ENCODE measurements at places on chromosomes 12 and 14. TPM values are rescaled to one million over a fixed set of nuclear protein-coding genes. Genes with fewer than 3 reads are reported as not detected.

Gene KIF26A
- total RNA-seq, result not detected

Gene SALL2
- 3.3 TPM for total RNA-seq

Gene PRB2
- not detected for total RNA-seq

Gene CLEC1B
- total RNA-seq, result not detected

Gene C12orf43
- total RNA-seq, result 11.8 TPM

Gene KRT82
- not detected for total RNA-seq

Gene ESRRB
- total RNA-seq, result under 0.01 TPM

Gene POLE2
- 4.4 TPM for total RNA-seq

Gene AJUBA
- 74.9 TPM for total RNA-seq

DNA sequence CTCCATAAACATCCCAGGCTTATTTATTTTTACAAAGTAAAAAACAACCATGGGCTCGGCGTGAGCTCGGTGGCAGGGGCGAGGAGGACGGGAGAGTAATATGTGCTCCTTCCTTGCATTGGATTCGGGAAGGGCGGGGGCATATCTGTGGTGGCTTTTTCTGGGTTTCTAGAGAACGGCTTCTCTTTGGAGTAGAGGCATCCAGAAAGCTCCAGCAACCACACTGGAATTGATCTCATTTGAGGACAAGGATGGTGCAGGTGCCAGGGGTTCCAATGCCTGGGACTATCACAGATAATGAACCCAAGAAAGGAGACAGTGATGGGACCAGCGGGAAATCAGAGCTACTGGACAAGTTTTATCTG is 18.9 kb downstream of the ADGRD1 start:
- DNase-seq, result no peak

- DNase-seq, result peak; percentile 88
Measured at GRCh38 chr14:23113431-23114119, 5.5 kb downstream of the CEBPE start.

- DNase-seq, result no peak
Measured at GRCh38 chr12:2895511-2895910, 4.8 kb downstream of the TULP3 start.

DNA sequence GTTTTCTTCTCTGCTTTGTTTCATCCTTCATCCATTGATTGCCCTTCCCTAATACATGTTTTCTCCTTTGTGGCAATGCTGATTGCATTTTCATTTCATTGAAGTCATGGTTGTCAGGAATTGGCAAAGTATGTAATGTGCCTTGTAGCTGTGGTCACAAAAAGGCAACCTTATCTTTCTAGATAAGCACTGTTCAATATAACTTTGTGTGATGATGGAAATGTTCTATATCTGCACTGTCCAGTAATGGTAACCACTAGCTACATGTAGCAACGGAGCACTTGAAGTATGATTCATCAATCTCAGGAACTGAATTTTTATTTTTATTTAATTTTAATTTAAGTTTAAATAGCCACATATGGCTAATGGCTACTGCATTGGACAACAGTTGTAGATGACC is 79.8 kb downstream of the PCNX1 start:
- peak; percentile 36 for DNase-seq

GRCh38 chr14:76955575-76956315 is 72.8 kb downstream of the IRF2BPL start:
- DNase-seq, result peak; percentile 93

DNA sequence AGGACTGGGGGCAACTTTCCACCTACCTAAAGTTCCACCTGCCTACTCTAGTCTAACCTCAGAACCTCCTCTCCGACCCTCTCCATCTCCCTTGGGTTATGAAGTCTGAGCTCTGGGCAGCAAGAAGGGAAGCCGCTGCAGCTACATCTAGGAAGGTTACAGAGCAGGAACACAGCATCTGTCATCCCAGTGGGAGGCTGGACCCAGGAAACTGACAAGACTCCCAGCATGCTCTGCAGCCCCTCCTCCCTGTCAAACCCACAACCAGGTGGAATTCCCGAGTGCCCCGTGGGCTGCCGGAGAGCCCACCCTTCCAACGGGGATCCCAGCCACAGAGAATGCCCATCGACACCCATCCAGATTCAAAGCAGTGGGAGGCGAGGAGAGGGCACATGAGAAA is 2.1 kb downstream of the TESC start:
- DNase-seq, result peak; percentile 79

DNA sequence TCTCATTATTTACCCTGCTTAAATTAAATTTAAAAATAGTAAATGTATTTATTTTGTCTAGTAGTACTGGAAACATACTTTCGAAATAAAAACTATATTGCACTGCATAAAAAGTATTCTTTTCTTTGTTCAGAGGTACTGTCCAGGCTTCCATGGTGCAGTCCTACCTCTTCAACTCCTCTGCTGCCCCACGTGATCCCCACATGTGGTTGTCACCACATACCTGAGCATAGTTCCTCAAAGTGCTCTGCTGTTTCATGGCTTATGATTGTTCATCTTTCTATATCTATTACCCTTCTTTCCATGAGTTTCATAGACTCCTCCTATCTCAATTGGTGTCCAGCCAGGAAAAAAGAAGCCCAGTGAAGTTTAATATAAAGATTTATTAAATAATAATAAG is 317.5 kb upstream of the OR4E1 start:
- DNase-seq, result no peak

- DNase-seq, result peak; percentile 49
Measured at GRCh38 chr12:47068539-47068938, 10.9 kb upstream of the PCED1B start.

DNA sequence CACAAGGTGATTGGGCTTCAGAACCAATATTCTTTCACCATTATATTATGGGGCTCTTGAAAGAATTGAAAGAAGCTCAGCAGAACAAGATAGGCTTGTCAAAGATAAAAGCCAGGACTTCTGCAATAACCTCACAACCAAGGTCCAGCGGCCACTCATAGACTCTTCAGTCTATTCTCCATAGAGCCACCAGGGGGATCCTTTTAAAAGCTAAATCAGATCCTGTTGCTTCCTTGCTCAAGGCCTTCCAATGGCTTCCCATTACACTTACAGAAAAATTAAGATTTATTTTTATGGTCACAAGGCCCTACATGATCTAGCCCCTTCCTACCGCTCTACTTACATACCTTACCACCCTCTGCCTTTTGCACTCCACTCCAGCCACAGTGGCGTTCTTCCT is 169.6 kb downstream of the C12orf42 start:
- no peak for DNase-seq

GRCh38 chr12:63804746-63805145 is 25.0 kb downstream of the RXYLT1 start:
- DNase-seq, result no peak

DNA sequence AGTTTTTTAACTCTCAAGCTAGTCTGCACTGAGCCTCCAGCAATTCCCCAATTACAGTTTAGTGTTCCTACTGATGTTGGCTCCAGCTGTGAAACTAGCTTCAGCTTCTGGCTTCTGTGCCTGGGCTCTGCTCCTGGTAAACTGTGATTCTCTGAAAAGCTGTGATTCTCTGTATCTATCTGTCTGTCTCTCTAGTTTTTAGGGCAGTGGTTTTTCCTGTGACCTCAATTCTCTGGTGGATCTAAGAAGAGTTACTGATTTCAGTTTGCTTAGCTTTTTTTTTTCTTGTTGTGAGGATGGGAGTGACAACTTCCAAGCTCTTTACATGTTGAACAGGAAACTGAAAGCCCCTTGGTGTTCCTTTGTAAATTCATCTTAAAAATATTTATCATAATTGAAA is 3.8 kb upstream of the HIF1A start:
- DNase-seq, result no peak

DNA sequence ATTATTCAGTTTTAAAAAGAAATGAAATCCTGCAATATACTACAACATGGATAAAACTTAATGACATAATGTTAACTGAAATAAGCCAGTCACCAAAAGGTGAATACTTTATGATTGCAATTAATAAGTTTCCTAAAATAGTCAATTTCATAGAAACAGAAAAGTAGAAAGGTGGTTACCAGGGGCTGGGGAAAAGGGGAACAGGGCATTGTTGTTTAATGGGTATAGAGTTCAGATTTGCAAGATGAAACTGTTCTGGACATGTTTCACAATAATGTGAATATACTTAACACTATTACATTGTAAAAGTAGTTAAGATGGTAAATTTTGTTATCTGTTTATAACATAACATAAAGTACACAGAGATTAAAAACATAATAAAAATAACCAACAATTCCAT is 550.9 kb downstream of the CCER1 start:
- DNase-seq, result no peak

- DNase-seq, result peak; percentile 58
Measured at GRCh38 chr12:93803424-93803807, 126.2 kb downstream of the CRADD start.

DNA sequence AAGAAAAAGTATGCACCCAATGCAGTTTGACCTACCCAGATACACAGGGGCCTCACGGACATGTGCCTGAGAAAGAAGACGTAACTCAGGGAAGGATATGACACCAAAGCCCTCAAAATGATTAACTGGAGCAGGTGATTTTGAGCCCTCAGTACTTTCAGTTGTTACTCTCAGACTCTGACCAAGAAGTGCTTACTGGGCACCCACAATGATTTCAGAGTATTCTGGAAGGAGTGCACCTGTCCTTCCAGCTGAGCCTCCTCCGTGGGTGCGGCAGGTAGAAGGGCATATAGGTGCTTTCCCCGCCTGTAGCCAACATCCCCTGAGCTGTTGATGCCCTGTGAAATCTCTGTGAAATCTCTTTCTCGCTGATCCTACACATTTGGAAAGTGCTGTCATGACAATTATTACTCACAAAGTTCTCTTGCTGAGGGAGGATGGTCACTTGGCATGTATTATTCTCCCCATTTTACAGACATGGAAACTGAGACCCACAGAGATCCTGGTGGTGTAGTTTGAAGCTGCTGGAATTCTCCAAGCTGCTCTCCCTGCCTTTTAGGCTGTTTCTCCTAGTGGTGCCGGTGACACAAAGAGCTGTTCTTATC is 154.3 kb upstream of the CCND2 start:
- DNase-seq, result peak; percentile 18

DNA sequence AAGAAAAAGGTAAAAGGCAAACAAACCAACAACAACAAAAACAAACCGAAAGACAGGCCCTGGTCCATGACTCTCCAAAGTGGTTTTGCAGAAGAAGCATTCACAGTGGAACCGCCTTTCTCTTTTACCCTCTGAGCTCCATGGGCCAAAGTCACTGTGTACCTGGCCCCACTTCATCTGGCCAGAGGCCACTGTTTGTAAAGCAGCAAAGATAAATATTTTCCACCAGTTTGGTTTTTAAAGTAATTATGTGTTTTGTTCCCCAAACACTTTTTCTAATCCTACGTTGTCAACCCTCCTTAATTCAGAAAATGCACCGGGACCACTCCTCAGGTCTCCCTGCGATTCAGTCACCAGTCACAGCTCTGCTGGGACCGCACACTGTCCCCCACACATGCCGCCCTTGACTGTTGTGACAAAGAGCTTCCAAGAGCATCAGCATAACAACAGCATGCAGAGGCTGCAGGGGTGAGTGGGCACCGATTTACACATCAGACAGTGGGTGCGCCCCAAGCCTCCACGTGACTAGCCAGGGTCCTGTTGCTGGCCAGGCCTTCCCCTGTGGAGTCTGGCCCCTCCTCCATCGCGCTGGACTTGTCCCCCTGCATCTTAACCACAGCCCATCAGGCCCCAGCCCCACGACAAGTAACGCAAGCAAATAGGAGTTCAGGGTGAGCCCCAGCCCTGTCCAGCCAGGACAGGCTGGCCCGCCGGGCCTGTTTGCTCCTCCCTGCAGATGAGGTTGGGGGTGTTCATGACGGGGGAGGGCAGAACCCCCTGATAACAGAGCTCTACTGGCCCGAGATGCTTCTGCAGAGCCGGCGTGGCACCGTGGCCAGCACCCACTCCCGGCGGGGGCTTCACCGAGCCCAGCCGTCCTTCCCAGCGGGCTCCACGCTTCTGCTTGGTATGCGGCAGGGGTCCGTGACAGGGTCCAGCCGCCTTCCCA is 65.2 kb upstream of the DIO3 start:
- DNase-seq, result peak; percentile 74

- DNase-seq, result no peak
Measured at GRCh38 chr12:11705010-11705409, 55.5 kb downstream of the ETV6 start.

- DNase-seq, result peak; percentile 60
Measured at GRCh38 chr14:23437133-23438100, 2.0 kb upstream of the MYH7 start.

DNA sequence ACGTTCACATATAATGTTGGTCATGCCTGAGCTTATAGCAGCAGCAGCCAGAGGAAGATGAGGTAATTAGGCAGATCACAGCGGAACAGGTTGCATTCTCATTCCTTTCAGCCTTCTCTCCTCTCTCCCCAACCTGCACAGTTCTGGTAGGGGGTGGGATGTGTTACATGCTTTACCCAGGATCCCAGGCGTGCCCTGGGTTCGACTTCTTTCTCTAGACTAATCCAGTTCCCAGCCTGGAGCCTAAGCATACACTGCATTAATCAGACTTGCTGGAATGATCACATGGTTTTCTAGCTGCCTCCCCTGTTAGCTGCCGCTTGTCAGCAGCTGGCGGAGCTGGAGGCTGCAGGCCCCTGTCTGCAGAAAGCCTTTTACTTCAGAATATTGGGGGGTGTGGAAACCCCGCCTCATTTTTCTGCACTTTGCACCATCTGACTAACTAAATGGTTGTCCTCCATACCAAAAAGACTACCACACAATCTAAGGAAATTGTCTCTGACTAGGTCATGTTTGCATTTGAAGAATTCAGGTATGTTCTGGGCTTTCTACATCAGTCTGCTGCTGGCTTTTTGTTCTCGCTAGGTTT is 46.0 kb upstream of the EVL start:
- no peak for DNase-seq

Data from osteoblast (primary cell).